ENCODE measurements at places on chromosomes 3 and 15. TPM values are rescaled to one million over a fixed set of nuclear protein-coding genes. Genes with fewer than 3 reads are reported as not detected.

DNA sequence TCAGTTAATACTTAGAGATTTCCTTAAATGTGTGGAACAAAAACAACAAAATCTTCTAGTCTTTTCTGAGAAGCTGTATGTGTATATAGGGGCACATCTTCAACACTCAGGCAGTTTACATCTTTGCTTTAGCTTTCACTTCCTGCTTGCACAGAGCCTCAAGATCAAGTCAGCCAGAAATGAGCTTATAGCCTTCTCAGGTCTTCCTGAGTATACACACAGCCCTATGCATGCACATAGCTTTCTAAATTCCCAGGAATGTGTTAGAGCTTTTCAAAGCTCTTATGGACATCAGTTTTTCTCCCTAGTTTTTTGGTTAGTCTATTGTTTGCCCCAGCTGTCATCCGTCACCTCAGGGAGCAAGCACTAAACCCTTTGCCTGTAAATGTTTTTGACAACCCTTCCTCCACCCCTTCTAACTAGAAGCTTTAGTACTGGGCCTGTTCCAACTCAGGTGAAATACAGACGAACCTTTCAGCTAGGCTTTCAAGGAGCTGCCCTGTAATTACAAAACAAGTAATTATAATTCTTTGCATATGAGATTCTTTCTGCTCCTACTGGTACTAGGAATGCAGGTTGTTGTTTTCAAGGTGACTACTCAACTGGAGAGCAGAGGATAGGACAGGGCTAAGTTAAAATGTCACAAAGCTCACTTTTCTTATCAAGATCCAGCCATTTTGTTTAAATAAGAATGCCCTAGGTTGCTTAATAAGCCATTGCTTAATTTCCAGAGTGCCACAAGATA, 22.6 kb upstream of the MTMR10 start:
- no peak overlapping the region for H3K4me3 ChIP-seq
- H3K36me3 ChIP-seq = no peaks in the 10 kb centered on the region
- H3K4me1 ChIP-seq = no peaks in the 10 kb centered on the region
- no peak overlapping the region for H3K27ac ChIP-seq

Gene EXD1
- total RNA-seq = not detected

DNA sequence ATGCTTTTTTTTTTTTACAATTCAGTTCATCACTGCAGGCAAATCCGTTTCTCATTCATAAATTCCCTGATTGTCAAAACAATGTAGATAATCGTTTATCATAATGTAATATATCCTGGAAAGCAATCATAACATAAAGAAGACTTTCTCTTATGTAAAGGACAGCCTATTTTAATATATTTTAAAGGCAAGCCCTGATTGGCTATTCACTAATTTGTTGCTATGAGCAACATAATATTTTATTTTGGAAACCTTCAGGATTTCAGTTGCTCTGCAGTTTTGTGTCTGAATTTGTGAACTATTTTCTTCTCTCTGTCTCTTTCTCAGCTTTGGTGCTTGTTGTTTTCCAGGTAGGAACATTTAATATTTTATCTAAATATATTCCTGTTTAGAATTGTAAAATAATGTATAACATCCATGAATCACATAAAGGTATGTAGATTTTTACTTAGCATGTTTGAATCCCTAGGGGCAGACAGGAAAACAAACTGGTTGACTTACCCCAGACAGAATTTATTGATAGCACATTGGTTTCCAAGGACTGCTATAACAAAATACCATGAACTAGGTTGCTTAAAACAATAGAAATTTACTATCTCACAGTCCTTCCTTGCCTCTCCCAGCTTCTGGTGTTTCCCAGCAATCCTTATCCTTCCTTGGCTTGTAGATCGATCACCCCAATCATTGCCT, 253.5 kb downstream of the CDIN1 start:
- DNase-seq = no peak
- peaks cover 7% of the 10 kb centered on the region for H3K4me1 ChIP-seq
- no peak overlapping the region for H3K4me3 ChIP-seq

Gene ASB14
- total RNA-seq = not detected

DNA sequence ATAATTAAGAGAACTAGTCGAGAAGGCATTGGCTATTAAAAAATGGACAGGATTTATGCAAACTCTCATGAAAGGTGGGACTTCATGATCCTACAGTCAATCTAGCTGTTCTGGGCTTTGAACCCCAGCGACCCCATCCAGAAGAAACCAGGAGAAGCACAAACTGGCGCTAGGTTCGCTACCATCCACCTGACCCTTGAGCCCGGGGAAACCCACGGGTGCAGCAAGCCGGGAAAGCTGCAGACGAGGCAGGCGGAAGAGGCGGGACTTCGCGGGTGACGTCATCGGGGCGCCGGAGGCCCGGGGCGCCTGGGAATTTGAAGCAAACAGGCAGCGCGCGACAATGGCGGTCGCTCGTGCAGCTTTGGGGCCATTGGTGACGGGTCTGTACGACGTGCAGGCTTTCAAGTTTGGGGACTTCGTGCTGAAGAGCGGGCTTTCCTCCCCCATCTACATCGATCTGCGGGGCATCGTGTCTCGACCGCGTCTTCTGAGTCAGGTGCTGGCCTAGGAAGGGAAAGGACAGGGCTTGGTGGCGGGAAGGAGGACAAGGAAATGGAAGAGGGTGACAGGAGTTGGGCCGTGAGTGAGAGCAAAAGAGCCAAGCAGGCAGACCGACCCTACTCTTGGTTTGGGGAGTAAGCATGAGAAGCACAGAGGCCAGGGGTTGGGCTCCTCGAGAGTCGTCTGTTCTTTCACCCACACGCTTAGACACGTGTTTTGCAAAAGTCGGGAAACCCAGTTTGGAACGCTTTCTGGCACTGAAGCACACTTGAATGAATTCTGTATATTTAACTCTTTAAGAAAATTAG, at the start of gene UMPS:
UMPS (plus strand) TSS at position 324 of the 812 bp plus-strand sequence; CDS start at position 344, 20 bp downstream.
- peak within 1 kb of the TSS; percentile 100 for H3K4me3 ChIP-seq
- H3K27ac ChIP-seq = peak within 1 kb of the TSS; percentile 93
- peak; percentile 56 for DNase-seq

- H3K27ac ChIP-seq = no peak overlapping the region
- H3K27me3 ChIP-seq = no peaks in the 10 kb centered on the region
- H3K4me3 ChIP-seq = no peak overlapping the region
- H3K4me1 ChIP-seq = peaks cover 13% of the 10 kb centered on the region
- H3K36me3 ChIP-seq = no peaks in the 10 kb centered on the region
Observed at GRCh38 chr15:100734586-100734985, 132.2 kb downstream of the ASB7 start.
